Activated CD4-positive, alpha-beta T cell treated with anti-CD3 and anti-CD28 coated beads, Interleukin-2, Interleukin-4, amounts not matched to agents 100 ng/mL and 50 ng/mL, durations not matched to agents 16 hours and 8 hours (primary cell): ENCODE measurements at places on chromosomes 12 and 14.

- no peak for DNase-seq
Measured at GRCh38 chr14:31090883-31091764, 64.9 kb upstream of the STRN3 start.

- no peak for DNase-seq
Measured at GRCh38 chr12:12228402-12228801, 38.4 kb downstream of the LRP6 start.

GRCh38 chr12:67558775-67559174 lies 89.8 kb upstream of the DYRK2 start:
- DNase-seq = no peak

DNA sequence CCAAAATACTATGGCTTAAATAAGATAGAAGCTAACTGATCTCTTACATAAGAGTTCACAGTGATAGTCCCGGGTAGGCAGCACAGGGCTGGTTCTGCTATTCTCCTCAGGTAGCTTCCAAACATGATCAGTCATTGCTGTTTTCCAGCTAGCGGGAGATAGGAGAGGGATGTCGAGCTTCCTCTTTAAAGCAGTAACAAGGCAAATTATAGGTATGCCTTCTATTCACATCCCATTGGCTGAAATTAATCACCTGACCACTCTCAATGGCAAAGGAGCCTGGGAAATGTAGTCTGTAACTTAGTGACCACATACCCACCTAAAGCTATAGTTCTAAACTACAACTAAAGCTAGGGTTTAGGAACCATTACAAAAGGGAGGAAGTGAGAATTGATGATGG lies 34.5 kb upstream of the VRK1 start:
- DNase-seq = peak; percentile 69

- no peak for DNase-seq
Measured at GRCh38 chr12:6507102-6507998, 13.4 kb downstream of the NCAPD2 start.

DNA sequence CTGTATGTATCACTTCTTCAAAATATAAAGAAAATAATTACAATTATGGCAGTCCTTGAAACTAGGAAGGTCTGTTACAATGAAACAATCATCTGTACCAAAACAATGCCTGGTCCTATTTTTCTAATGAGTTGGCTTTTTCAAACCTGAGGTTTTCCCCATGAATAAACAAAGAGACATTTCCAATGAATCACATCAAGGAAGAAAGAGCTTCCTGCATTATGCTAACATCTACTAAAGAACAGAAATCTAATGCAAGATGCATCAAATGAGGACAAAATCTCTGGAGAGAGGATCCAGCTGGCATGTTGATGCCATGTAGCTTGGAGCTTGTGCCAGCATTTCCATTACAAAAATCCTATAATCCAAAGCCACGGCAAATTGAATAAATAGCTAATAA lies 29.3 kb downstream of the NIN start:
- DNase-seq = no peak

DNA sequence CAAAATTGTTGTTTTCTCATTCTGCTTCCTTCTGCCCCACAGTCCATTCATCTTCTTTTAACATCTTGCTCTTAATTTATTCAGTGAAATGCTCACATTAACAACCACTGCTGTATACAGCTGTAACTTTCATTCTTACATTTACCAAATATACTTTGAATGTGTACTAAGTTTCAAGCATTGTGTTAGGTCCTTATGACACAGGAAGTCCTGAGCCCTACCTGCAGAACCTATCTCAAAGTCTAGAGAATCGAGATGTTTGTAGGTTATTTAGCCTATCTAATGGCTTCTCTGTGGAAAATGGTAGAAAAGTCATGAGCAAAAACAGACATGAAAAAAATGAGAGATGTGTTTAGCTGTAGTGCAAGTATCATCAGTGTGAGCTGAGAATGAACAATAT lies 117.6 kb upstream of the MGAT4C start:
- no peak for DNase-seq

DNA sequence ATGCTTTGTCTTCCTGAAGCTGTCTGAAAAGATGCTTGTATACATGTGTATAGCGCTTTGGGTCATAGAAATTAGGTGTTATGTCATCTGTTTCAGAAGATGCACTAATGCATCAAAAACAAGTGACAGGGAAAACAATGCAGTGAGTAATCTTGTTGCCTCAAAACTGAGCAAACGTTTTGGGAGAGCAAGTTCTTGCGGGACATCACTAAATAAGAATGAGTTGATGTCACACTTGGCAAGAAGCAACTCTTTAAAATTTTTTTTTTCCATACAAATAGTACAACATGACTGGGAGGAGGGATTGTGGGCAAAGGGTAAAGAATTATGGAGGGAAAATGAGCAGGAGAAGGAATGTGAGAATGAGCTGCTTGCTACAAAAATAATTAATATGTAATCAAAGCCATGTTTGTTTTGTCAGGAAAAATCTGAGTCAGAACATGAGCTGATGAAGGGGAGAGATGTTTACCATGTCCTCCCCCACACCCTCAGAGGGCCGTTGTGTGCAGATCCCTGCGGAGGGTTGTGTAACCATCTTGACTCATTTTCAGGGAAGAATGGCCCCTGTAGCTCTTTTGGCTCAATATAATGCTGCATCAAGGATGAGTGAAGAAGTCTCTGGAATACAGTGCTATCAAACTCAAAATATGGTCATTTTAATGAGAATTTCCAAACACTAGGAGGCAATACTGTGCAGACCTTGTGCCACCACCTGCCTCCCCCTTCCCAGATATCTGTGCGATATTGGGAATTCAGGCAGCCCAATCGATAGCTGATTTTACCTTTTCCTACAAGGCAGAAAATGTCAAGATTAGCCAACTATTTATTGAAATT lies 41.4 kb downstream of the BORCS5 start:
- DNase-seq = no peak

- no peak for DNase-seq
Measured at GRCh38 chr12:7354529-7354928, 50.7 kb downstream of the ACSM4 start.

- DNase-seq = no peak
Measured at GRCh38 chr14:22563987-22564386, 25.0 kb downstream of the DAD1 start.

GRCh38 chr12:65881965-65882413 lies 57.7 kb downstream of the HMGA2 start:
- no peak for DNase-seq

DNA sequence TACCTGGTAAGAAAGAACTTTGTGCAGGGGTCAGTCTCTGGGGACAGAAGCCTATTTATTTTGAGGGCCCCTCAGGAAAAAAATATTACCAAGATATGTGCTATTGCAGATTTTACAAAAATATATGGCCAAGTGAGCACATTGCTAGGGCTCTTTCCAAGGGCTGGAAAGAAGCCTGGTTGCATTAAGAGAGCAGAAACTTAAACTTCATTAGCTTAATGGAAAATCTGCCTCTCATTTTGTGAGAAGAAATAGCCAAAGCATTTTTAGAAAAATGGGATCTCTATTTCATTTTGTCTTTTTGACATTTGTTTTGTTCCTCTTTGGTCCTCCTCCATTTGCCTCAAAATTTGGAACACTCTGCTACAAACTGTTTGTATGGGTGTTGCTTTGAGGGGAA lies 283.5 kb downstream of the NELL2 start:
- no peak for DNase-seq

DNA sequence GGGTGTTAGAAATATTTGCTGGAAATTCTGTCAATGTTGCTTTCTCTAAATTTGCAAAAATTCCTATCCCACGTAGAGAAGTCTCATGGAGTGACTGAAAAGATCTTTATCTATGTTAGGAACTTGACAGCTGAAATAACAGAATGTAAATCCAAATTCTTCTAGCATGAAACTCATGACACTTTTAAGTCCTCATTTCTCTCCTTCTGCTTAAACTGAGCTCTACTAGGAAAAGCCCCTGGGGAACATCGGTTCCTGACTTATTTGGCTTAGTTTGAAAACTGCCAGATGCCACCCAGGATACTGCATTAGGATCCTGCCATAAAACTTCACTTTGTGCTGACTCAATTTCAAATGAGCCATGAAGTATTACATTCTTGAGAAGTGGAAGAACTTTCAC lies 426.0 kb downstream of the GALC start:
- DNase-seq = no peak

DNA sequence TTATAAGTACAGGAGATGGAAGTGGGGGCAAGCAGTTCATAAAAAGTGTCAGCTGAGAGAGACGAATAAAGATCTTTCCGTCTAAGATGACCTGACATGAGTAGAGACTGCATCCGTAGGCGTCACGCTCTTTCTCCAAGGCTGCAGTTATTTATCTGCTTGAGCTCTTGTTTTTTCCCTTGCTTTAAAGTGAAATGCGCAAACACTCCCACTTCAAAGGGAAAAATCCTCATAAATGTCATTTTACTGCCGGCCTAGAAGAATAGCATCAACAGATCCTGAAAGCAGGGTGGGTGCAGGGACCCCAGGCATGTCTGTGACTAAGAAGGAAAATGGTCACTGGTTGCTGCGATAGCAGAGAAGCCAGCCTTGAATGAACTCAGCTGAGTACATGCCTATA lies 647.4 kb downstream of the MED13L start:
- DNase-seq = no peak

- no peak for DNase-seq
Measured at GRCh38 chr14:69481815-69482568, 2.5 kb upstream of the PLEKHD1 start.

DNA sequence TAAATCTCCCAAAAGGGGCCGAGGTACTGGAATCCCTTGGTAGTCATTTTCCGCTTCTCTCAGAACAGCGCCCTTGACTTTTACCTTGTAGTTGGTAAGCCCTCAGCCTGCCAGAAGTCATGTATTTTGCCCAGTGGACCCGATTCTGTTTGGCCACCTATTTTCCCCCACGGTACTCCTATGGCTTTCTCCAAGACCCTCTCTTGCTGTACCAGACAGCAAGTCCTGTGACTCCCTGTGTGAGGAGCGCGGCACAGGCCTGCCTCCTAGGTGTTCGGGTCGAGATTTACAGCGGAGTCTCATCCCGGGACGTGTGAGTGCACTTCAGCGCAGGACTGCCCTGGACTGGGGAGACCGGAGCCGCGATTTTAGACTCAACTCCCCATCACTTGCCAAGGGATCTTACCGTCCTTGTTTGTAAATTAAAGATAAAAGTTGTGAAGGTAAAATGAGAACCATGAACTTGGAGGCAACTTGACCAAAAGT lies 1.1 kb upstream of the MBD6 start:
- DNase-seq = no peak

GRCh38 chr12:54331461-54331860 lies 6.5 kb downstream of the COPZ1 start:
- no peak for DNase-seq

DNA sequence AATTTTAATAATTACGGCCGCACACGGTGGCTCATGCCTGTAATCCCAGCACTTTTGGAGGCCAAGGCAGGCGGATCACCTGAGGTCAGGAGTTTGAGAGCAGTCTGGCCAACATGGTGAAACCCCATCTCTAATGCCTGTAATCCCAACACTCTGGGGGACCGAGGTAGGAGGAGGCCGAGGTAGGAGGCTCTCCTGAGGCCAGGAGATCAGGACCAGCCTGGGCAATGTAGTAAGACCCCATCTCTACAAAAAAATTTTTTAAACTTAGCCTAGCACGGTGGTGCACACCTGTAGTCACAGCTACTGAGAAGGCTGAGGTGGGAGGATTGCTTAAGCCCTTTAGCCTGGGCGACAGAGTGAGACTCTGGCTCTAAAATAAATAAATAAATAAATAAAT lies 5.6 kb upstream of the CFAP73 start:
- no peak for DNase-seq

DNA sequence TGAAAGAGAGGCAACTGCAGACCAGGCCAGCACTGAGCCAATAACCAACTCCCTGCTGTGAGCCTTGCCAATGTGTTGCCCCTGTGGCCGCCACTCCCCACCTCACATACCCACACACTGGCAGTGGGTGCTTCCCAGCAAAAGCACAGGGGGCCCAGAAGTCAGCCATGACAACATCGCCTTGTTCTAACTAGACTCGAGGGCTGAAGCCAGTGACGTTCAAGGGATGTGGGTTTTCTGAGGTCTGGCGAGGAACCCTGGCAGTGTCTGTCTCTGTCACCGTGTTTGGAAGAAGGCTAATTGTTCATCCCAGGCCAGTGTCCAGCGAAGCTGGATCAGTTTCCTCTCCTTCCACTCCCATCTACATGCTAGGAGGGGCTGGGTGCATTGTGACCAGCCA lies 311.8 kb upstream of the AMIGO2 start:
- peak; percentile 52 for DNase-seq

- DNase-seq = no peak
Measured at GRCh38 chr14:100566119-100566518, 21.1 kb downstream of the BEGAIN start.

- DNase-seq = no peak
Measured at GRCh38 chr12:48569946-48570345, at the start of gene LALBA. TSS of gene LALBA (minus strand) at chr12:48570046. CDS start at chr12:48570020, 26 bp downstream.

GRCh38 chr12:39364196-39364595 lies 78.7 kb downstream of the KIF21A start:
- DNase-seq = no peak

- no peak for DNase-seq
Measured at GRCh38 chr14:45270031-45270430, 17.0 kb upstream of the MIS18BP1 start.

- DNase-seq = no peak
Measured at GRCh38 chr12:104997541-104997940, 11.4 kb downstream of the NOPCHAP1 start.

- DNase-seq = no peak
Measured at GRCh38 chr12:122610207-122610606, 83.2 kb downstream of the KNTC1 start.

DNA sequence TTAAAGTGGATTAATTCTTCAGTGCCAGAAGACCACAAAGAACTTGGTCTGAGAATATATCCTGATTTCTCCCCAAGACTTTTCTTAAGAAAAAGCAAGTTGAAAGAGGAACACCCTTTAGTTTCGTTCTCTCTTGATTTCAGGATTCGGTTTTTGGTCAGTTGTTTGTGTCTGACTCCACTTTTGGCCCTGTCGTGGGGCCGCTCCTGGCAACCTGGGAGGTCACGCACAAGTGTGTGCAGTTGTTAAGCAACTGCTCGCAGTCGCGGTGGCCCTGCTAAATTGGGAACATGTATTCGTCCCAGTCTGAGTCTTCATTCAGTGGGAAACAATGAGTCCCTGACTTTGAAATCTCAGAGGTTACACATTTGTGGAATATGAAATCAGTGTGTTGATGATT lies 68.7 kb downstream of the RGS6 start:
- DNase-seq = no peak

DNA sequence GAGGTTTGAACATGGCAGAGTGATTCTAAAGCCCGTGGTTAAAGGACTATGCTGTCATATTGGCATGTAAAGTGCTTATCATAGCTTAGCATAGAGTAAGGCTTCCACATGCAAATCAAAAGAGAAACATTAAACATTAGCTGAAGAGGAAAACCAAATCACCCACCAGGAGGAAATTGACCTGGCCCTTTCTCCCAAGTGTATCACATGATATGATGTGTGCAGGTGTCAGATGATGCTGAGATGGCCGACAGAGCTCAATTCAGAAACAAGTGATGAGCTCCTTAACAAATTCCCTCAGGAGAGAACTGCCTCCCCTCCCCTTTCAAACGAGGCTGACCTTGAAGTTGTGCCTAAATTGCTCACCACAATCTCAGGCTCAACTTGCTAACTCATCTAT lies 217.1 kb upstream of the BTG1 start:
- no peak for DNase-seq

- no peak for DNase-seq
Measured at GRCh38 chr14:89292579-89293313, 124.3 kb downstream of the FOXN3 start.

GRCh38 chr12:93402333-93403311 lies 24.9 kb downstream of the NUDT4 start:
- DNase-seq = no peak

GRCh38 chr14:31251028-31251958 lies 43.7 kb upstream of the HECTD1 start:
- no peak for DNase-seq

GRCh38 chr12:4145990-4146859 lies 127.3 kb upstream of the CCND2 start:
- DNase-seq = peak; percentile 75
